NCI-H510A treated with DMSO at 0.1 percent for 48 hours (cell line): ENCODE measurements at places on chromosomes 2 and 18.

DNA sequence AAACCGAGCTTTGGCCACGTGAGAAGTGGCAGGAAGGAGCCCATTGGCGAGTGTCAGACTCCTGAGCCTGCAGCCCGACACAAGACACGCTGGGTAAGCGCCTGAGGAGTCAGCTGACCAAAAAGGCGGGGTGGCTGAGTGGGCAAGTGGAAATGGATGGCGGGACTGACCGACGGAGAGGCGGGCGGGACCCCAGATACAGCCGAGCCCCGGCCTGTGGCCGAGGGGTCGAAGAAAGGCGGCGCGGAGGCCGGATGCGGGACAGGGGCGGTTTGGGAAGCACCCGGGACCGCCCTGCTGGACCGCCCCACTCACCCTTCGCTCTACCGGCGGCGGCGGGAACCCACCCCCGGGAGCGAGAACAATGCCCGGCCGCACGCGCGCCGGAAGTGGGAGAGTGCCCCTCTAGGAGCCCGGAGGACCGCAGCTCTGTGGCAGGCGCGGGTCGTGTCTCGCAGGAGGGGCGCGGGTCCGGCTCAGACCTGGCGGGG lies 22.8 kb downstream of the ZSCAN30 start:
- DNase-seq, result peak; percentile 94

- no peak for DNase-seq
Measured at GRCh38 chr2:226652369-226652768, 147.3 kb downstream of the IRS1 start.

- DNase-seq, result no peak
Measured at GRCh38 chr2:38178119-38178518, 102.2 kb upstream of the CYP1B1 start.

GRCh38 chr2:105744091-105744908 lies 412 bp upstream of the NCK2 start:
- DNase-seq, result peak; percentile 32

DNA sequence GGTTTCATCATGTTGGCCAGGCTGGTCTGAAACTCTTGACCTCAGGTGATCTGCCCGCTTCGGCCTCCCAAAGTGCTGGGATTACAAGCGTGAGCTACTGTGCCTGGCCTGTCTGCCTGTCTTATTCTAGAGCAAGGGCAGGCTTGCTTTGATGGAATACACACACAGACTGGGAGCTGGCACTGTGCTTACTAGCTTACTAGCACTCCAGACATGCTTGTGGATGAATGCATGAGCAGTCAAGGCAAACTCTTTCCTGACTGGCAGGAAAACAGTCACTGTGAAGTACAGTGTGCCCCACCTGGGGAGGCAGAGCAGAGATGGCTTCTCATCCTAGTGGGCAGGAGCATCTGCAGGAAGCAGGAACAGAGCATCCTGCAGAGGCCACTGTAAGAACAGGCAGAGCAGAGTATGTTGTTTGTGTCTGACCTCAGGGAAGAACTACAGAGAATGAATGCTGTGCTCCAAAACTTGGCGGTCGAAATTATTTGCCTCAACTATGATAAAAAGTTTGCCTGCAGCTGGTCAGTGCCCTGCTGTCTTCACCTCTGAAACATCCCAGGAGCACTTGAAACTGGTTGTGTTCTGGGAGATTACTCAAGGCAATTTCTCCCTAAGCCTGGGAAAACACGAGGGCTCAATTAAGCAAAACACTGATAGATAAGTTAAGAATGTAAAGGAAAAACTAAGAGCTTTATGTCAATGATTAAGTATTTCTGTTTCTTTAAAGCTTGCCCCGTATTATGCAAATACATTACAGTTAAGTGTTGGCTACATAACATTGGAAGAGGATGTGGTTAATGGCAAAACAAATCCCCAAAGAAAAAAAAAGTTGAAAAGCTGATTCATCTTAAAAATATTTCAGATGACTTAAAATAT lies 102.4 kb downstream of the VAPA start:
- peak; percentile 35 for DNase-seq
